ENCODE measurements at places on chromosomes 1 and 21.

- no peak for DNase-seq
Observed at GRCh38 chr21:43959231-43960116, 52.6 kb upstream of the TRAPPC10 start.

DNA sequence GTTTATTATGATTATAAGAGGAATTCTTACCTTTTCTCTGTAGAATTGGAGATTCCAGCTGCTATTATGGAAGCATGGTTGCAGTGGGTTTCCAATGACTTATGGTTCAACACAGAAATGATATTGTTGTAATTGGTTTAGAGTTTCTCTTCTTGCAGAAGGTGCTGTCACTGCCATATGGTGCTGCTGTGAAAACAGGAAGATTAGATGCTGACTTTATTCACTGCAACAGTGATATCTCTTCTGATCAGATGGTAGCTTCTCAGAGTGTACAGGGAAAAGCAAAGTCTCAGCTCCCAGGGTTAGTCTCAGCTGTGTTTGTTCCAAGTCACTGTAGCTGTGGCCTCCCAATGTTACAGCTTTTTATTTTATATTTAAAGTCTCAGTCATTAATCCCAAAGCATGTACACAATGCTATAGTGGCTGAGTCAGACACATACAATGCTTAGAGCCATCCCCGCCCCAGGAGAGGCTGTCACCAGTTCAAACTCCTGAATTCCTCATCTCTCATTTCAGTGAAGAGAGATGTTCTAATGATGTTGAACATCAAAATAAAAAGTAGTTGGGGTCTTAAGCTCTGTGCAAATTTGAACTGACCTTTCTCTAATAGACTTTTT lies 42.7 kb upstream of the RGS2 start:
- DNase-seq, result no peak

GRCh38 chr1:230277201-230278025 lies 148.7 kb downstream of the PGBD5 start:
- no peak for DNase-seq

- no peak for DNase-seq
Observed at GRCh38 chr1:182968151-182968741, 15.3 kb upstream of the SHCBP1L start.

DNA sequence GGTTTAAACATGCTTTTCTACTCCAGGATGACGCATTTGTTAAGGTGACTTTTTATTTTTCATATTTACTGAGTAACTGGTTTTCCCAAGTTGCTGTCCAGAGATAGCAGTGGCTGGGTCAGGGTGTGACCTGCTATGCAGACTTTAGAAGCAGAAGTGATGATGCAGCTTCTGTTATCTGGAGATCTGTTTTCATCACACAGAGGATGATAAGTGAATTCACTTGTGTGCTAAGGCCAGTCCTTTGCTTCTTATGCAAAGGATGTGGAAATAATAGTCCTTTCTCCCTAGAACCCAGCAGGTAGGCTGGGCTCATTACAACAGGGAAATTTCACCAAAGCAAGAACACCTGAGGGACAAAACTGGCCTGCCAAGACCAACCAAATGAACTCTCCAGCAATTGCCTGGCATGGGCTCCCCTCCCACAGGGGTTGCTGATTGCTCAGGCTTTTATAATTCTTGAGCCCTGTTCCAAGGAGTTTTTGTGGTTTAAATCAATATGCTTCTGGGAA lies 97.8 kb upstream of the LPGAT1 start:
- no peak for DNase-seq

DNA sequence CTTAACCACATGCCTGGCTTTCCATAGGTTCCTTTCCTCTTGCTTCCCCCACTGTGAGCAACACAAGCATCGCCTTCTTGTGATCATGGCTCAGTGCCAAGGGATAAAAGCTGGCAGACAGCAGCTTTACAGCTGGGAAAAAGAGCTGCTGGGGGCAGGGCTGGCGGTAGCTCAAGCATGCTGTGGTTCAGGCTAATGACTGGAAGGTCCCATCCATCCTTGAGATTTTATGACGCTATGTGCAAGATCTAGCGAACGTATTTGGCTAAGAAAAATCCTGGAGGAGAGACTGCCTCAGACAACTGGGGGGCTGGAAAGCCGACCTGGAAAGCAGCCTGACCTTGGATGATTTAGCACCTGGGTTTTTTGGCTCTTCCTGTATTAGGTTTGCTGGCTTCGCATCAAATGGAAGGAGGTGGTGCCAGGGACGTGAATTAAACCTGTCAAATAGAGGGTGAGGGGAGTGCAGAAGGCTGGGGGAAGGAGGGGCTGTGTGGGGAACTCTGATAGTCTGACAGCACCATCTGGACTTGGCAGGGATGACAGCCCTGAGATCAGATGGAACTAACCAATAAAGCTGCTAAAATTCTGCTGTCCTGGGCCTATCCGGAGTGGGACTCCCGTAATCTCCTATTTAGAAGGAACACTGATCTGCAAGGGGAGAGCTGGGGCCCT lies 34.8 kb downstream of the ZMYND12 start:
- DNase-seq, result peak; percentile 83

GRCh38 chr1:91804546-91805023 lies 81.4 kb downstream of the TGFBR3 start:
- DNase-seq, result no peak

- no peak for DNase-seq
Observed at GRCh38 chr1:31980835-31981455, 32.7 kb upstream of the KHDRBS1 start.

DNA sequence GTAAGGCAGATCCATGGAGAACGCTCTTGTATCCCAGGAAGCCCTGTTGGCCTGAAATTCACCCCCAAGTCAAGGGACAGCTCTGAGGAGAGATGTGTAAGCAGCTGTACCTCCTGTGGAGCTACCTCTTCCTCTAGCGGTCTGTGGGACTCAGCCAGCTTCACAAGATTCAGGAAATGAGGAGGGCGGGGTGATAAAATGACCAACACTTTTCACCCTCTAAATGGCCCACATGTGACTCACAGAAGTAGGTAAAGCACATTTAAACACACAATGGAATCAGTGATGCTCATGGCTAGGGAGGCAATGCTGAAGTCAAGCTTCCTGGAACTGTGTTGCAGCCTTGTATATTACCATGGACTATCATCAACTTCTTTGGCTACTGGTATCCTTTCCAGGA lies at the start of gene SH2D1B:
Gene SH2D1B (minus strand): TSS at position 135 of the 400 bp plus-strand sequence. CDS start 120 bp downstream, at position 15.
- no peak for DNase-seq

DNA sequence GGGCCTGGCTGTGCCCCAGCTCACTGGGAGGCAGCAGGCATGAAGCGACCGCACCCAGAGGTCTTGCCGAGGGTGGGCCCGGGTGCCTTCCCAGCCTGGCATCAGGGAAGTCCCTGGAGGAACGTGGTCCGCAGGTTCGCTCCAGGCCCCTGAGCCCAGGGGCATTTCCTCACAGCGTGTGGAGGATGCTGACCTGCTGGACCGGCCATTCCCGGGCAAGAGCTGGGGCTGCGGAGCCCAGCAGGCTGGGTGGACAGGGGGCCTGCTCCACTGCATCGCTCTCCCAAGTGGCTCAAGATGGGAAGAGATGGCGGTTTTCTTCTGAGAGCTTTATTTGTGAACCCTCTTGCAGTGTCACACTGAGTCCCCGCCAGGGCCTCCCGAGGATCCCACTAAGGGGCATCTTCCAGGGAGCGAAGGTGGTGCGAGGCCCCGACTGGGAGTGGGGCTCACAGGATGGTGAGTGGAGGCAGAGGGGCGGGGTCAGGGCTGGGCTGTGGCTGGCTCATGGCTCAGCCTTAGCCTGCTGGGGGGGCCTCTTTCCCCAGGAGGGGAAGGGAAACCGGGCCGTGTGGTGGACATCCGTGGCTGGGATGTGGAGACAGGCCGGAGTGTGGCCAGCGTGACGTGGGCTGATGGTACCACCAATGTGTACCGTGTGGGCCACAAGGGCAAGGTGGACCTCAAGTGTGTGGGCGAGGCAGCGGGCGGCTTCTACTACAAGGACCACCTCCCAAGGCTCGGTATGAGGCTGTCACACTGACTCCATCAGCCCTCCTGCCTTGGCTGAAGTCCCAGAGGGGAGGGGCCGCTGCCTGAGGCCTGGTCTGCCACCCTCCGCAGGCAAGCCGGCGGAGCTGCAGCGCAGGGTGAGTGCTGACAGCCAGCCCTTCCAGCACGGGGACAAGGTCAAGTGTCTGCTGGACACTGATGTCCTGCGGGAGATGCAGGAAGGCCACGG lies 7.2 kb upstream of the MMP23B start:
- no peak for DNase-seq

GRCh38 chr1:236282425-236282716 lies 613 bp upstream of the ERO1B start:
- DNase-seq, result no peak

DNA sequence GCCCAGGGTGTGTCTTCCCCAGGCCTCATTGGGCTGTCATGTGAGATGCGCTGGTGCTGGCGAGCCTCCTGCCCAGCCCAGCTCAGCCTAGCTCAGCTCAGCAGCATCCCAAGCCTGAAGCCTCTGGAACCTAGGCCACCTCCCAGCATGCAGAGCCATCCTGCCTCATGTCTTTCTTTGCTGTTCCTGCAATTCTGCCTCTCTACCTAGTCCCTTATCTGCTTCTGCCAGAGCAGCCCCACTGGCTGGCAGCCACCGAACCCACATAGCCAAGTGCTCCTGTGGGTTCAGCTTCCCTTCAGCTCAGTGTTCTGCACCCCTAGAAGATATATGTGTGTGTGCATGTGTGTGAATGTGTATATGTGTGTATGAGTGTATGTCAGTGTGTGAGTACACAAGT lies 291.5 kb upstream of the VAMP3 start:
- no peak for DNase-seq

GRCh38 chr21:42669041-42669440 lies 15.6 kb downstream of the PDE9A start:
- DNase-seq, result no peak

- DNase-seq, result no peak
Observed at GRCh38 chr1:206969090-206969489, 1.2 kb downstream of the FCAMR start.

DNA sequence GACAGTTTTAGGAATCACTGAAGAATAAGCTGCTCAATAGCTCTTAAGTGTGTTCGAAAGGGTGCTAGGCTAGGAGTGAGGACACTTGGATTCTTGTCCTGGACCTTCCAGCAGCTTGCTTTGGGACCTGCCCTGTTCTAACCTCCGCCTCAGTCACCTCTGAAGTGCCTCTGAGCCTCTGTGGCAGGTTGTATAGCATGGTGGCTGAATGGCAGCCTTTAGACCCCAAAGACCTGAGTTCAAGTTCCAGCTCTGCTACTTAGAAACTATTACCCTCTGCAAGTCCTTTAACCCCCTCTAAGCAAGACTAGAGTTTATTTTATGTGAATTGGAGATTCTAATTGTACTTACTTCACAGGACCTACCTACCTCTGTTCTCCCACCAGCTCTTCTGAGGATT lies 81.5 kb downstream of the RRAGC start:
- no peak for DNase-seq

GRCh38 chr1:66968574-66968973 lies 43.8 kb downstream of the MIER1 start:
- no peak for DNase-seq

- DNase-seq, result no peak
Observed at GRCh38 chr1:19554090-19554489, 68.8 kb upstream of the CAPZB start.

- DNase-seq, result no peak
Observed at GRCh38 chr1:245716561-245716960, 561.8 kb downstream of the KIF26B start.

- DNase-seq, result no peak
Observed at GRCh38 chr1:66833112-66833511, 32.0 kb upstream of the INSL5 start.

DNA sequence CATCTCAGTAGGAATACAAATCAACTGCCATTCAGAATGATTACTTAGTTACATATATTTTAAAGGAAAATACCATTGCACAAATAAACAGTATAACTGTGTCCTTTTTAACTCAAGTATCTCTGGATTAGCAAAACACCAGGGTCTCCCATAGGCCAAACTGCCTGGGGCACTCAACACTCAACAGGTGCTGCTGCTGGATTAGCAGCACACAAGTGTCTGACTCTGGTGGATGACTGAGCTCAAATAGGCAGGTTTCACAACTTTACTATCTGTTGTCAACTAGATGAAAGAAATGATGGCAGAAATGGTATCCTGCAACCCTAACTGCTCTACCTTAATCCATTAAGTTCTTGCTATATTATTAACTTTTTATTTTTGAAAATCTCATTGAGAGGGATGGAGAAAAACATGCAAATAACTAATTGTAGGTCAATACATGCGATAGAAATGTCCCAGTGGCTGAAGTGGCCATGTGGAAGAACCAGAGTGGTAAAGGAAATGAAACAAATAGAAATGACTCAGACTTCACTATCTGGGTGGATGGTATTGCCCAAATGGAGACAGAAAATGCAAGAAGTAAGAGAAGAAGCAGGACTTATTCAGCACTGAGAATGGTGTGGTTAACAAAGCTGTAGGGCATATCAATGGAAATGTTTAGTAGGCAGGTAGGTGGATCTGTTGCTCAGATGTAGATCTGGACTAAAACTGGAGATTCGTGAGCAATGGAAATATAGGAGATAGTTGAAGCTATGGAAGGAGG lies 90.8 kb upstream of the CCDC190 start:
- DNase-seq, result no peak

DNA sequence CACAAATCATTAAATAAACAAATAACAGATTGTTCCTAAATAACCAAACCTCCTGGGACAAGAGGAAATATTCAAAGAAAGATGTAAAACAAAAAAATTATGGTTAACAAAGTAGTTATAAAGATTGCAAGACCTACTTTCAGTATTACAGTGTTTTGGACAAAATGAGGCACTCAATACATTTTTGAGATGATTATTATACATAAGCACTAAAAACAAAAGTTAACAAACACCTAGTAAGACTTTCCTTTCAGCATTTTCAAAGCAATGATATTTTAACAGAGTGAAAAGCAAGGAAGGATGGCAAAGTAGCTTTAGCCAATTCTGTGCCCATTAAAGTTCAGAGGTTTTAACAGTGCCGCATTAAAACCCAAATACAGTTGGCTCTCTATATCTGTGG lies 17.2 kb downstream of the OMA1 start:
- no peak for DNase-seq

DNA sequence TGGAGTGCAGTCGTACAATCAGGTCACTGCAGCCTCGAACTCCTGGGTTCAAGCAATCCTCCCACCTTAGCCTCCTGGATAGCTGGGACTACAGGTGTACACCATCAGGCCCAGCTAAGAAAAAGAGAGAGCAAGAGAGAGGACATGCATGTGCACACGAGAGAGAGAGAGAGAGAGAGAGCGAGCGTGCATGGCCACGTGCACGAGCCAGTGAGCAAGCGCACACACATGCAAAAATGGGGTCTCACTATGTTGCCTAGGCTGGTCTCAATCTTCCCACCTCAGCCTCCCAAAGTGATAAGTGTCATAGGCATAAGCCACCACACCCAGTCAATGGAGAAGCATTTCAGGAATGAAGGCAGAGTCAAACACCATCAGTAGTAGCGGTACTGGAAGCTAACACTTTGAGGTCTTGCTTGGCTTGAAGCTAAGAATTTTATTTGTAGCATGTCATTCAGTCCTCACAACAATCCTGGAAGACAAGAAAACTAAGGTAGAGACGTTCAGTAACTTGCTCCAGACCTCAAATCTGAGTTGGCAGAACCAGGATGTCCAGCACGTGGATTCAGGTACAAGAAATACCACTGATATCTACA lies 14.5 kb downstream of the GNB1 start:
- DNase-seq, result no peak
